Thymus (tissue), 14 donors: ENCODE measurements at places on chromosomes 7 and 10. TPM values are rescaled to one million over a fixed set of nuclear protein-coding genes. Genes with fewer than 3 reads are reported as not detected.

- no peaks in the 10 kb centered on the region for H3K4me1 ChIP-seq
- H3K36me3 ChIP-seq, result no peaks in the 10 kb centered on the region
- no peak overlapping the region for H3K27ac ChIP-seq
- H3K4me3 ChIP-seq, result no peak overlapping the region
These were observed 69.7 kb upstream of the ZNF804B start for GRCh38 chr7:88689821-88690220.

The COPG2 gene
- polyA plus RNA-seq, result 14.1 TPM

DNA sequence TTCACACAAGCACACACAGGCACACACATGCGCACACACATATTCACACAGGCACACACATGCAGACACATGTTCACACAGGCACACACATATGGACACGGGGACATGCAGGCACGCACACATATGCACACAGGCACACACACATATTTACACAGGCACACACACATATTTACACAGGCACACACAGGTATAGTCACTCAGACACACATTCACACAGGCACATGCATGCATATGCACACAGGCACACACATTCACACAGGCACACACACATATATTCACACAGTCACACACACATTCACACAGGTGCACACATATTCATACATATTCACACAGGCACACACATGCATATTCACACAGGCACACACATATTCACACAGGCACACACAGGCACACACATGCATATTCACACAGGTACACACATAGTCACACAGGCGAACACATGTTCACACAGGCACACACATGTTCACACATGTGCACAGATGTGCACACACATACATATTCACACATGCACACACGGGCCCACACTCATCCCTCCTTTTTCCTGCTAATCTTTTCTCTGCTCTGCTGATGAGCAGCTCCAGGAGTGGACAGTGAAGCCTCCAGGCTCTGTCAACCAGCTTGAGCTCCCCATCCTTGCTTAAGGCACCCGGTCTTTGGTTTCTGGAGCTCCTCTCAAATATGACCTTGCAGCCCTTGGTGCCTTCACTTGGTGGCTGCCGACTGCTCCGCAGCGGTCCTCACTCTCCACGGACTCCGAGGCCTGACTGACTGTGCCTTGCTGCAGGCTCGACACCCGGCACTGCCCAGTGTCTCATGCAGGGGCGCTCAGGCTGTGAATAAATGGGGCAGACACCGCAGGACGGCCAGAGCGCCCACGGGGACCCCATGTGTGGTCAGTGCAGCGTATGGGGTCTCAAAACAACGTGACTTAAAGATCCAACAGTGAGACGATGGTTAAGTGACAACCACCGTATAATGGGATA is 581.2 kb upstream of the MGMT start:
- DNase-seq, result no peak
- H3K27me3 ChIP-seq, result no peaks in the 10 kb centered on the region
- H3K4me3 ChIP-seq, result no peak overlapping the region
- no peaks in the 10 kb centered on the region for H3K36me3 ChIP-seq
- no peaks in the 10 kb centered on the region for H3K4me1 ChIP-seq
- H3K27ac ChIP-seq, result no peak overlapping the region

DNA sequence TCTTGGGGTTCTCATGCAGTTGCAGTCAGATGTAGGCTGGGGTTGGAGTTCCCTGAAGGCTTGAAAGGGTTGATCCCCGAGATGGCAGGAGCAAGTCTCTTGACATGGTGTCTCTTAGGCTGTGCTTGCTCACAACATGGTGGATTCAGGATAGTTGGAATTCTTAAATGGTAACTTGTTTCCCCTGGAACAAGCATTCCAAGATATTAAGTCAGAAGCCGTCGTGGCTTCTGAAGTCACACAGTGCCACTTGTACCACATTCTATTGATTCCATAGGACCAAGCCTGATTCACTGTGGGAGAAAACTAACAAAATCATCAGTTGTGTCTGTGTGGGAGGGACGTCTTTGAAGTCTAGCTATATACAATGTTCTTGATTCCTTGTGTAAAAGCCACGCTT is 3.5 kb upstream of the SLC35B4 start:
- H3K36me3 ChIP-seq, result no peaks in the 10 kb centered on the region
- no peak for DNase-seq
- H3K4me3 ChIP-seq, result no peak overlapping the region
- H3K27me3 ChIP-seq, result no peaks in the 10 kb centered on the region
- no peak overlapping the region for H3K27ac ChIP-seq
- H3K4me1 ChIP-seq, result peaks cover 8% of the 10 kb centered on the region

DNA sequence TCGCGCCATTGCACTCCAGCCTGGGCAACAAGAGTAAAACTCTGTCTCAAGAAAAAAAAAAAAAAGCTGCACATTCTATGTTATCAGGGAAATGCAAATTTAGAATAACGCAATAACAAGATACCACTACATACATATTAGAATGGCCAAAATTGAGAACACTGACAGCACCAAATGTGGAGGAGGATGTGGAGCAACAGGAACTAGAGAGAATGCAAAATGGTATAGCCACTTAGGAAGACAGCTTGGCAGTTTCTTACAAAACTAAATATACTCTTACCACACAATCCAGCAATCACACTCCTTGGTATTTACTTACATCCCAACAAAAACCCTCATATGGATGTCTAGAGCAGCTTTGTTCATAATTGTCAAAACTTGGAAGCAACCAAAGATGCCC is 76.8 kb downstream of the ALOX5 start:
- H3K27ac ChIP-seq, result no peak overlapping the region
- no peak overlapping the region for H3K4me3 ChIP-seq
- H3K4me1 ChIP-seq, result no peaks in the 10 kb centered on the region
- peaks cover 5% of the 10 kb centered on the region for H3K36me3 ChIP-seq

The MYH16 gene
- polyA plus RNA-seq, result 0.09 TPM

DNA sequence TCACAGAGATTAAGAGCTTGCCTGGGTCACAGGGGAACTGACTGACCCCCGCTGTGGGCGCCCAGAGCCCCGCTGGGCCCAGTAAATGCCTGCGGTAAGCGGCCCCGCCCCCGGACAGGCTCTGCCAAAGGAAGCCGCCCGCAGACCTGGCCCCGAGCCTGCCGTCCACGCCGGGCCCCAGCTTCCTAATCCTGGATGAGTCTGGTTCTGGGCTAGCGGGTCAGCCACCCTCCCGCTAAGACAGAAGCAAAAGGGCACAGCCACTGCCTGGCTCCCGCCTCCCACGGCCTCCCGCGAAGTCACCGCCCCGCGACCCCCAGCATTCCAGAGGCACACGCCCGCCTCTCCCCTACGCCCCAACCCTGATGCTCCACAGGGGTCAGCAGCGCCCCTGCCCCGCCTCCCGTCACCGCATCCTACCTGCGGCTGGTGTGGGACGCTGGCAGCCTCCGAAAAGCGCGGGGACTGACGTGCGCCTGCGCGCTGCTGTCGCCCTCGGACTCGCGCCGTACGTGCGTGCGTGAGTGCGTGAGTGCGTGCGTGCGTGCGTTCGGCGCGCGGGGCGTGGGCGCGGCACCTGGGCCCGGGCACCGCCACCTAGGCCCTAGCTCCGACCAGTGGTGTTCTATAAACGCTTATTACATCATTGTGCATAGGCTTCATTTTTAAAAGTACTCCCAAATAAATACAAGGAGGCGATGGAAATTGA is at the start of gene FIGNL1:
FIGNL1 (minus strand) TSS at position 470 of the 709 bp plus-strand sequence. CDS start 3,063 bp downstream, outside the sequence.
- peaks cover 16% of the 10 kb centered on the region for H3K4me1 ChIP-seq
- DNase-seq, result peak; percentile 71
- H3K27me3 ChIP-seq, result no peaks in the 10 kb centered on the region
- H3K27ac ChIP-seq, result peak within 1 kb of the TSS; percentile 86
- peak within 1 kb of the TSS; percentile 85 for H3K4me3 ChIP-seq

DNA sequence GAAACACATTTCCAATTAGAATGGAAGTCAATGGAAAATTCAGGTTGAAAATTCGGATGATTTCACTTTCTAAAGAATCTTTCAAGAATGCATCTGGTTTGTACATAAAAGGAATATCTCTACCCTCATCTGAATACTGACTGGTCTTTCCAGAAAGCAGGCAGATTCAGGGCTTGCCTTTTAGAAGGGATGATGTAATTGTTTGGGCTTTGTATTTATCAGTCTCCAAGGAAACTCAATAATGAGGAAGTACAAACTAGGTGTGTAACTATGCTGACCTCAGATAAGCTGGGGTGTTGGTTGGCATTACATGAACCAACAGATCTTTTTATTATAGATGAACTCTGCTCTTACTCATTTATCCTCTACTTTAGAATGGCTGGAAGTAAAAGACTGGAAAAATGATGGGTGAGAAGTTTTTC is 24.1 kb downstream of the PDLIM1 start:
- no peak for DNase-seq
- peaks cover 9% of the 10 kb centered on the region for H3K4me1 ChIP-seq
- H3K4me3 ChIP-seq, result no peak overlapping the region
- peaks cover 4% of the 10 kb centered on the region for H3K36me3 ChIP-seq
- H3K27ac ChIP-seq, result peak overlapping the region; percentile 70

DNA sequence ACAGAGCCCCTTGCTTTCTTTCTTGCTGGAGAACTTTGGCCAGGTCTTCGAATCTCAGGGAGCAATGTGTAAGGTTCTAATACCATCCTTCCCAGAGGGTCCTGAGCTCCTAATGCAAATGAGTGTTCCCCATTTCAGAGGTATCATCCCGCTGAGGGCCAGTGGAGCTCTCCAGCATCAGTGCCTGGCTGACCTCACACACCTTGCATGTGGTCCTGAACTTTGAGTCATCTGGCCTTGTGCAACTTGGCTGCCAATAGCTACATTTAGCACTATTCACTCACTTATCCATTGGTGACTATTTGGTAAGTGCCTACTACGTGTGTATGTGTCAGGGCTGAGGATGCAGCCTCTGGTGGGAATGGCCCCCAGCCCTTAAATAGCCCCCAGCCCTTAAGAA is 48.4 kb upstream of the HABP2 start:
- no peaks in the 10 kb centered on the region for H3K27me3 ChIP-seq
- DNase-seq, result no peak
- H3K4me3 ChIP-seq, result no peak overlapping the region
- no peaks in the 10 kb centered on the region for H3K4me1 ChIP-seq

The SUN3 gene
- polyA plus RNA-seq, result 1.3 TPM

DNA sequence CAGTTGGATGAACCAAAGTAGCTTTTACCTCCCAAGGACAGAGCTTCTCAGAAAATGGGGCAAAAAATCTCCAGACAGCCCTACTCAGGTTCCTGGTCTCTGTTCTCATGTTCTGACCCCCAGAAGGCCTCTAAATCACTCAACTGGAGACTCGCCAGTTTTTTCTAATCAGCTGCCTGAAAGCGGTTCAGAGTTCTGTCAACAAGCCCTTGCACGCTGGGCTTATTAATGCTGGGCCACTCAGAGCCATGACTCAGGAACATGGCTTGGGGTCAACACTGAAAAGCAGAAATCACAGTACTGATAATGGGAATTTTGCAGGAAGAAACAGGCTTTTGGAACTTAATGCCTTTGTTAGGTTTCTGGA is 15.3 kb downstream of the ECHDC3 start:
- DNase-seq, result no peak
- H3K27me3 ChIP-seq, result no peaks in the 10 kb centered on the region
- peak overlapping the region; percentile 10 for H3K27ac ChIP-seq
- peaks cover 16% of the 10 kb centered on the region for H3K4me1 ChIP-seq

GRCh38 chr10:44153918-44154670 is 230.8 kb downstream of the CXCL12 start:
- H3K27ac ChIP-seq, result no peak overlapping the region
- DNase-seq, result no peak
- no peaks in the 10 kb centered on the region for H3K36me3 ChIP-seq
- no peaks in the 10 kb centered on the region for H3K4me1 ChIP-seq
- H3K27me3 ChIP-seq, result no peaks in the 10 kb centered on the region

The WNT2 gene
- polyA plus RNA-seq, result 0.14 TPM

DNA sequence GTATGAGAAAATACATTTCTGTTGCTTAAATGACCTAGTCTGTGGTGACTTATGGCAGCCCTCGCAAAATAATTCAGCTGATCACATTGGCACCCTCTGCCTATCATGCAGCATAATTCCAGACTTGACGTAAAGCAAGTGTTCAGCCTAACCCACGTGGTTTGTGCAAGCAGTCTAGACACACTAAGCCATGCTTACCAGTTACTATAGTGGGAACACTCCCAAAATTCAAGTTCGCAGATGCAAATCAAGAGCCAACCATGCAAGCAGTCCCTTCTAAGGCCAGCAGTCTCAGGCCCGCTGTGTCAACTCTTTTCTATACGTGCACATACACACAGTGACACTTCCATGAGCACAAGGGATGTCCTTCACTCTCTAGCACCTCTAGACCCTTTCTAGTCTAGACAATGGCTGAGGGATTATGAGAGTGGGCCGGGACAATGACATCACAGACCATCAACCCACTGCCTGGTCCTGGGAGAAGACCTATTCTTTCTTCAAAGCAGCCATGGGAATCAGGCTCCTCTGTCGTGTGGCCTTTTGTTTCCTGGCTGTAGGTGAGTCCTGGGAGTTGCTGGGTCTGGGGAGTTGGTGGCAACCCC is 29.0 kb upstream of the PRSS1 start:
- peak; percentile 69 for DNase-seq
- H3K4me3 ChIP-seq, result no peak overlapping the region
- peak overlapping the region; percentile 94 for H3K27ac ChIP-seq

The MMRN2 gene
- polyA plus RNA-seq, result 9.3 TPM

The ENO4 gene
- 0.11 TPM for polyA plus RNA-seq

DNA sequence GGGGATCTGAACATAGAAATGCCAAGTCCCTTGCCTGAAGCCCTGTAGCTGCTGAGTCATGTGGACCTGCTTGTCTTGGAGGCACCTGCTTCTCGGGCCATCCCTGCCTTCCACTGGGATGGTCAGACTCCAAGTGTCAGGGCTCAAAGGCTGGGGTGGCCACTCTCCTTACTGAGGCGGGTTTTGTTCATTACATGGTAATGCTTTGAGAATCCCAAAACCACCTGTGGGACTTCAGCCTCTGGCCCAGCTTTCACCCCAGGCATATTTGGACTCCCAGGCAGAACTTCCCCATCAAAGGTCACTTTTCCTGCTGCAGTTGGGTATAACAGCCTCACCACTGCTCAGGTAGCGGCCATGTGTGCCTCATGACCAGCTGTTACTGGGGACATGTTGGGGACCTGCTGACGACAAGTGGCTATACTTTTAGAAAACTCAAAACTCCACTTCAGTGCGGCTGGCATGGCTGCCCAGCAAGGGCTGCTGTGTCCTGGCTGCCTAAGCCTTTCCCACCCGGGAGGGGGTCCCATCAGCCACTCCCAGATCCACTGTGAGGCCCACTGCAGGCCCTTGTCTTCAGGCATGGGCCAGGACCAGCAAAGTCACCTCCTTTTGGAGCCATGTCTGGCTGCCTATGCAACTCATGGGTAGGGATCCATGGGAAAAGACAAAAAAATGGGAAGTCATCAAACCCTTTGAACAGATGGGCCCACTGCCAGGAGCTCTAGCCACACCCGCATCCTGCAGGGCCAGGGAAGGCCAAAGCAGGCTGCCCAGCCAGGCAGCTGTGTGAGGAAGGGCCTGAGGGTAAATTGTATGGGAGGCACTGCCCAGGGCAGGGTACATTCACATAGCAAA is 96.7 kb downstream of the ARHGAP22 start:
- H3K4me1 ChIP-seq, result peaks cover 10% of the 10 kb centered on the region
- no peak overlapping the region for H3K27ac ChIP-seq
- H3K27me3 ChIP-seq, result no peaks in the 10 kb centered on the region
- no peaks in the 10 kb centered on the region for H3K36me3 ChIP-seq
- no peak for DNase-seq
- no peak overlapping the region for H3K4me3 ChIP-seq
